HCT116 (cell line): ENCODE measurements at places on chromosomes 2 and 18.

GRCh38 chr2:196259507-196260481 is 88.4 kb upstream of the STK17B start:
- no peak for DNase-seq

DNA sequence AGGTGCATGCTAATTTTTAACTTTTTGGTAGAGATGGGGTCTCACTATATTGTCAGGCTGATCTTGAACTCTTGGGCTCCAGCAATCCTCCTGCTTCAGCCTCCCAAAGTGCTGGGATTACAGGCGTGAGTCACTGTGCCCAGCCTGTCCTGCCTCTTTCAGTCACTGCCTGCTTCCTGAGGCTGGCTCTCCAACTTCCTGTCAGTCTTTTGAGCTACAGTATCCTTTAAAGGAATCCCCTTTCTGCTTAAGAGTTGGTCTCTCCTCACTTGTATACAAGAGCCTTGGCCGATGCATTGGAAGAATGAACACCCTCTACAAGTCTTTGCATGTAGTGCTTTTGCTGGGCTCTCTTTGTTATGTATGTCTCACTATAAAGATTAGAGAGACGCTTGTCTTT is 88.4 kb upstream of the SMAD2 start:
- no peak for DNase-seq

GRCh38 chr2:121992700-121993099 is 237.2 kb downstream of the TSN start:
- DNase-seq, result no peak

GRCh38 chr2:10302479-10303180 is at the start of gene HPCAL1:
TSS of gene HPCAL1 (plus strand) at chr2:10302904. CDS start at chr2:10419758, 116,854 bp downstream.
- DNase-seq, result peak; percentile 36

GRCh38 chr2:240143276-240143675 is 2.8 kb upstream of the OTOS start:
- DNase-seq, result no peak

- no peak for DNase-seq
Observed at GRCh38 chr18:63109022-63109421, 210.5 kb downstream of the BCL2 start.

DNA sequence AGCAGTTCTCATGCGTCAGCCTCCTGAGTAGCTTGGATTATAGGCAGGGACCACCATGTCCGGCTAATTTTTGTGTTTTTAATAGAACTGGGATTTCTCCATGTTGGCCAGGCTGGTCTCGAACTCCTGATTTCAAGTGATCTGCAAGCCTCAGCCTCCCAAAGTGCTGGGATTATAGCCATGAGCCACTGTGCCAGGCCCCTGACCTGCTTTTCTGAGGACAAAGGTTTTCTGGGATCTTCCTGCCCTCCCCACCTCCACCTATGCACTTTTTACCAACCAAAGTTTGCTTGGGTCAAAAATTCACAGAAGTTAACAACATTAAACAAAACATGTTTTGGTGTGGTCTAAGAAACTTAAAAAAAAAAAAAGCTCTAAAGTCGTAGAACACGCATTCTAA is 259.9 kb downstream of the HAUS1 start:
- DNase-seq, result no peak

GRCh38 chr18:54825601-54826344 is 2.5 kb upstream of the RAB27B start:
- DNase-seq, result no peak

DNA sequence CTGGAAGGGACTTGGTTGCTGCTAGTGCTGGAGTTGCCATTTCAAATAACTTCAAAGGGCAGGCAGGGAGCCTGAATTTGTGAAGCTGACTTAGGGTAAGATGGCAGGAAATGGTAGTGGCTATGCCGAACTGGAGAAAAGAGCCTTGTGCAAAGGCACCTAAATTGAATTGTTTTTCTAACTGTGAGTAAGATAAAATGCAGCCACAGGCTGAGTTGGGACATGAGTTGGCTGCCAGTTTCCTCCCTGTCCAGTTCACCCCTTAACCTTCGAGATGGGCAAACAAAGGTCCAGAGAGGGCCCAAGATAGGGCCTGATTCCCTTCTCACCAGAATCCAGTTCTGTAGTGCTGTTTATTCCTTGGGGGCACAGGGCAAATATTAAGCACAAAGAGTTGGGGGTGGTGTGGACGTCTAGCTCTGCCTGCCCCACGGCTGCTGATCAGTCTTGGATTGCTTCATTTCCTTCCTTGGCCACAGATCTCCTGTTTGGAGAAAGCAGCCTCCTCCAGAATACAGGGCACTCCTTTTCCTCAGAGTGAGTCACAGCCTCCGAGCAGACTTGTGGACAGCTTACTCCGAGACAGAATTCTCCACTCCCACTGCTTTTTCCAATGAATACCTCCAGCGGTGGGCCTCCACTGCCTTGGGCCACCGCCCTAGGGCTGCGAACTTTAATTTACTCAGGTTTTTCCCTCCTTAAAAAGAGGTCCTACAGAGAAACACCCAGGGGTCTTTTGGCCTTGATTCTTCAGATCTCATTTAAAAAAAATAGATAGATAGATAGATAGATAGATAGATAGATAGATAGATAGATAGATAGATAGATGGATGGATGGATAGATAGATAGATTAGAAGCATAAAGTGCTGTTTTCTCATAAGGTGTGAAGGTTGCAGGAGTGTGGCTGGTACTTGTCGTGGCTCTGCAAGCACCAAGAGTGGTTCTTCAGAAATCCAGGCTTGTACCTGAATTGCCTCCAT is 18.4 kb upstream of the SLC20A1 start:
- no peak for DNase-seq
